Naive thymus-derived CD4-positive, alpha-beta T cell (primary cell): ENCODE measurements at places on chromosomes 1 and 21. TPM values are rescaled to one million over a fixed set of nuclear protein-coding genes. Genes with fewer than 3 reads are reported as not detected.

DNA sequence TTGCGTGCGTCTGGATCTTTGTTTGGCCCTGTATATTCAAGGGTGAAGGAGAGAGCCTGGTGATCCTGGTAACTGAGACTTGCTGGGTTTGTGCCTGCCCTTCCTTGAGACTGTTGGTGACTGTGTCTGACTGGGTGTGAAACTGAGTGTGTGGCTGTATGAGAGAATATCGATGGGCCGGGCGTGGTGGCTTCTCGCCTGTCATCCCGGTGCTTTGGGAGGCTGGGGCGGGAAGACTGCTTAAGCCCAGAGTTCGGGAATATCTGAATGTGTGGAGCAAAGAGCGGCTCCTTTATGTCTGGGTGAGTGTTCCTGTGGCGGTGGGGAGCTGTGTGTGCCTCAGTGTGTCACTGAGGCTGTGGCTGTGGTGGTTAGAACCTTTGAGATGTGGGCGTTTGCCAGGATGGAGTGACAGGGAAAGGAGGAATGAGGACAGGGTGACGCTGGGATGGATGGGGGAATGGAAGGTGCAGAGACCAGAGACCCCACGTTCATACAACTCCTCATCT lies 2.7 kb upstream of the MARCKSL1 start:
- no peak overlapping the region for H3K27ac ChIP-seq
- no peaks in the 10 kb centered on the region for H3K27me3 ChIP-seq
- DNase-seq, result no peak

DNA sequence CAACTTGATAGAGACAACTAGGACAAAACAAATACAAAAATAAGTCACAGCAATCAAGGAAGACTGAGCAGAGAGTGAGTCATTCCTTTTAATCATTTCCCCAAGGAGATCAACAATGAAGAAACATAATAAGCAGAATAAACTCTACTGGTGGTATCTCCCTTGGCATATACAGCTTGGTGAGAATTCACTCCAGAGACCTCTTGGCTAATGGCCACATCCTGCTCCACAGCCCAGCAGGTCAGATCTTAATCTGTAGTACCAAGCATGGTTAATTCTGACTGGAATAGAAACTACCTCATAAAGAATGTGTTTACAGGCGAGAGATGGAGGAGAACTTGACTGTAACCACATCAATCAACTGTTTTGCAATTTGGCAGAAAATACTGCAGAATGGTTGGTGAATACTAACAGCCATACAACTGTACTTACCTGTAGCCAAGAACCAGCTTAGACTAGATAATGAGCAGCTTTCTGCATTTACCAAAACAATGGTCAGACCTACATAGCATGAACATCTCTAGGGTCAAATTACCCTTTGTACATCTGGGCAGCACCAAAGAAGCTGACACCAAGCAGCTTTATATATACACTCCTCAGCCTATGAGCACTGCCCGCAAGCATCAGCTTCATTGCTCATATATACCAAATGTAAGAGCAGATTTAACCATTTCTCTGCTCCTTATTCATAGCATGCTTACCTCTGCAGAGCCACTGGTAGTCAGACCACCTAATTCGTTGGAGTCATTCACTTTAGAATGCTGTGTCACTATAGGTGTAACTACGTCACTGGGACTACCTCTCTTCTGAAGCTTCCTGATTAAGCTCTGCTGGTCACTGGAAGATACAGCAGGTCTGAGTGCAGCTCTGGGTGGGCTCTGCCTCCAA lies 51.0 kb downstream of the KIAA0319L start:
- H3K36me3 ChIP-seq, result no peaks in the 10 kb centered on the region
- DNase-seq, result peak; percentile 73
- peak overlapping the region; percentile 16 for H3K4me3 ChIP-seq
- no peaks in the 10 kb centered on the region for H3K27me3 ChIP-seq

The PTGFRN gene
- total RNA-seq, result 5.6 and 10.2 TPM in 2 replicates

DNA sequence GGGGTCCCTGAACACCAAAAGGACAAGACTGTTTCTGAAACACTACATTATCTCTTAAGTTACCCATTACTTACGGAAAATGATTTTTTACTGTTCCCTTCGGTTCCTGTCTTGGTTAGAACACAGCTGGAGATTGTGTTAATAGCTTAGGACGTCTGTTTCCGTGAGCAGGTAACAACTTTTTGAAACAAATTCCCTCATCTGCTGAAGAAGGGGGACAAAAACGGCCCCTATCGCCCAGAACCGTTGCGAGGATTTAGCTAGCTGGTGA lies 67.8 kb downstream of the SLC35A3 start:
- no peaks in the 10 kb centered on the region for H3K27me3 ChIP-seq
- H3K4me3 ChIP-seq, result peak overlapping the region; percentile 70

The PLPP3 gene
- not detected for total RNA-seq

The AADACL3 gene
- not detected for total RNA-seq

The ECM1 gene
- total RNA-seq, result 0.29 TPM

DNA sequence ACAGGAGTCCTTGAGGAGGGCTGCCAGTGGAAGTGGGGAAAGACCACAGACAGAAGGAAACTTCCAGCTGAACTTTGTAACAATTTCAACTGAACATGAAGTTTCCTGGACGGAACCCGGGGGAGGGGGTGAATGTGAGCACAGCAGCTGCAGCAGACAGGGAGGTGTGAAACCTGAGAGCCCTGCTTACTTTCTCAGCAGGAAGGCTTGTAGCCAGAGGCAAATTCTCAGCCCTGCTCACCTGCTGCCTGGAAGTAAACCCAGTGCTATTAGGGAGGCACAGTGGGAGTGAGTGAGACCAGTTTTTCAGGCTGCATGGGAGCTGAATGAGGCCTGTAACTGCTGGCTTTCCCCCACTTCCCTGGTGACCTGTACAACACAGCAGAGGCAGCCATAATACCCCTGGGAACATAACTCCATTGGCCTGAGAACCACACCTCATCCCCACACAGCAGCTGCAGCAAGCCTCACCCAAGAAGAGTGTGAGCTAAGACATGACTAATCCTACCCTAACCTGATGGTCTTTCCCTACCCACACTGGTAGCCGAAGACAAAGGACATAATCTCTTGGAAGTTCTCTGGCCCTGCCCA lies 9.6 kb upstream of the SPRR2F start:
- H3K36me3 ChIP-seq, result no peaks in the 10 kb centered on the region
- no peak overlapping the region for H3K27ac ChIP-seq
- H3K4me1 ChIP-seq, result no peaks in the 10 kb centered on the region
- H3K27me3 ChIP-seq, result no peaks in the 10 kb centered on the region

The CR1L gene
- 0.53 TPM for total RNA-seq

GRCh38 chr1:43042773-43043457 lies 84.2 kb upstream of the SLC2A1 start:
- H3K27ac ChIP-seq, result no peak overlapping the region
- H3K4me1 ChIP-seq, result no peaks in the 10 kb centered on the region
- H3K4me3 ChIP-seq, result no peak overlapping the region
- H3K36me3 ChIP-seq, result no peaks in the 10 kb centered on the region
- no peaks in the 10 kb centered on the region for H3K27me3 ChIP-seq

The SERTAD4 gene
- total RNA-seq, result not detected

DNA sequence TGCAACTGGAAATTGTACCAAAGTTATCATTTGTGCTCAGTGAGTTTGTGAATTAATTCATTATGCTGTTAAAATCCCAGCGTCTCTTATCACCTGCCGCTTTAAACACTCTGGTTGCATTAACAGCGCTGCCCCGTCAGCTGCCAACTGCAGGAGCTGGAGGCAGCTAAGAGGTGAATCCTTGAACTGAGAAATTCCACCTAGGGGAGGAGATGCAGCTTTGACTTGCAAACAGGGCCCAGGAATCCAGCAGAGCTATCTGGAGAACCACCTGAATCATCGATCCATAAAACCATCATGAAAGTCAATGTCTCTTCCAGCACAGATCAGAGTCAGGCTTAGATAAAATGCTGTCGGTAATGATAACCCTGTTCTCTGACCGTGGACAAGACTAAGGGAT lies 140.7 kb upstream of the PTBP2 start:
- no peak overlapping the region for H3K27ac ChIP-seq
- no peak for DNase-seq
- H3K4me1 ChIP-seq, result no peaks in the 10 kb centered on the region

- no peaks in the 10 kb centered on the region for H3K4me1 ChIP-seq
- no peak for DNase-seq
- no peaks in the 10 kb centered on the region for H3K36me3 ChIP-seq
- H3K27me3 ChIP-seq, result no peaks in the 10 kb centered on the region
Observed at GRCh38 chr1:56686169-56686568, 41.1 kb downstream of the PRKAA2 start.

DNA sequence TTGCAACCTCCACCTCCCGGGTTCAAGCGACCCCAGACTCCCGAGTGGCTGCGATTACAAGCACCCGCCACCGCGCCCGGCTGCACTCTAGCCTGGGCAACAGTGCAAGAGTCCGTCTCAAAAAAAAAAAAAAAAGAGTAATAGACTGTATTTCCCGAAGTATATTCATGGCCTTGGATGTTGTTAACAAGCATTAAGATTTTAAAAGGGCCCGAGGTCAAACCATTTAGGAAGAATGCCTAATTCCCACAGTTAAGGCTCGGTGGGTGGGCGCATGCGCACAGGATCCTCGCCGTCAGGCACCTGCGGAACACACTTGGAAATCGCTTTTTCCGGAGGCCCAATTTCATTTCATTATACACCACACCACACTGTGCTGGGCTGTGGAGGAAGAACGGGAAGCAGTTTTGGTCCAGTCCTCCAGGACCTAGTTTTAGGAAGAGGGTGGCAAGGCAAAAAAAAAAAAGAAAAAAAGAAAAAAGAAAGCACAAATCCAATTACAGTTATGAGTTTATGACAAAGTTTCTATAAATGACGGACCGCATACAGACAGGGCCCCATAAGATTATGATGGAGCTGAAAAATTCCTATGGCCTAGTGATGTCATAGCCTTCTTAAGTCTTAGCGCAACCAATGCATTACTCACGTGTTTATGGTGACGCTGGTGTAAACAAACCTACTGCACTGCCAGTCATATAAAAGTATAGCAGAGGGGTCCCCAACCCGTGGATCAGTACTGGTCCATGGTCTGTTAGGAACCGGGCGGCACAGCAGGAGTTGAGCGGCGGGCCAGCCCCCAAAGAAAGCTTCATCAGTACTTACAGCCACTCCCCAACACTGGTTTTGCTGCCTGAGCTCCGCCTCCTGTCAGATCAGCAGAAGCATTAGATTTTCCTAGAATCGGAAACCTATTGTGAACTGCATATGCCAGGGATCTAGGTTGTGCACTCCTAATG lies 38.2 kb downstream of the H3-3A start:
- H3K27me3 ChIP-seq, result no peaks in the 10 kb centered on the region
- H3K4me3 ChIP-seq, result peak overlapping the region; percentile 58
- no peaks in the 10 kb centered on the region for H3K4me1 ChIP-seq
- DNase-seq, result peak; percentile 53

DNA sequence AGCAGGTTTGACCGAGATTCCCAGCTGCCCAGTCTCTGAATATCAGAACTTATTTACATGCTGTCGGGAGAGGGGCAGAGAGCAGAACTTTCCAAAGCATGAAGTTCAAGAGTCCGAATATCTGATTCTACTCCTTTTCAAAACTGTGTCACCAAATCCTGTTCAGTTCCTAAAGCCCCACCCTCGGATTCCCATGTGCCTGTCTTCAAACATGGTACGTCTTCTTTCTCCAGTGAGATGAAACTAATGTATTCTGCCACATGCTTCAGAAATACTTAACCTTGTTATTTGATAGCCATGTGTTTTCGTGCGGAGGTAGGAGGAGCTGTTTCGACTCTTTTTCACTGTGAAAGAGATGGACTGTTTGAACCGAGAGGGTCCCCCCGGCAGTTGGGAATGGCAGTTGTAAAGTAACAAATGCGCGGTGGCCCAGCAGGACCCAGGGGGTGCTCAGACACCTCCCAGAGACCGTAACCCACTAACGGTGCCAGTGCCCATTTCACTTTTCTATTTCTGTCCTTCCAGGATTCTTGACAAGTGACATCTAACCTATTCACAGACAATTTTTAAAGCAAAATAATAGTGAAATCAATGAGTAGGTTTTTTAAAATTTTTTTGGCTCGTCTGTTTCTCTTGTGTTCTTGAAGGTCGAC lies 67.2 kb downstream of the ZBTB18 start:
- H3K36me3 ChIP-seq, result no peaks in the 10 kb centered on the region
- H3K4me1 ChIP-seq, result no peaks in the 10 kb centered on the region
- no peak overlapping the region for H3K4me3 ChIP-seq
- H3K27me3 ChIP-seq, result no peaks in the 10 kb centered on the region
- no peak for DNase-seq
- H3K27ac ChIP-seq, result no peak overlapping the region
